ENCODE measurements at places on chromosomes 1 and 21. TPM values are rescaled to one million over a fixed set of nuclear protein-coding genes. Genes with fewer than 3 reads are reported as not detected.

DNA sequence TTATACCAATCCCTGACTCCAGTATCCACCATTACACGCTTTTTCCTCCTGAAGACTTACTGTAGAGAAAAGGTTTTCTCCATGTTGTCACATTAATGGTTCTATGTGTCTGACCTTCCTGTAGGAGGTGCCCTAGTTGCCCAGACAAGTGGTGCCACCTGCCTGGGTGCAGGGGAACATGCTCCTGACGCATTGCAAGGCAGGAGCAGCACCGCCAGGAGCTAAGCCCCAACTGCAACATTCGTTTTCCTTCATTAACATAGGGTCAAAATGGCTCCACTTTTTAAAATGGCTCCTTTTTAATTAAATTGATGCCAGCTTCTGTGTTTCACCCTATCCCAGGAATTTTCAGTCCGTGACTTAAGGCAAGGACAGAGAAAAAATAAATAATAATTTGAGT, 220.1 kb upstream of the SAMSN1 start:
- DNase-seq = no peak
- no peak overlapping the region for H3K27ac ChIP-seq
- no peaks in the 10 kb centered on the region for H3K36me3 ChIP-seq
- H3K4me1 ChIP-seq = no peaks in the 10 kb centered on the region
- no peak overlapping the region for H3K4me3 ChIP-seq
- no peaks in the 10 kb centered on the region for H3K27me3 ChIP-seq

The UMODL1 gene
- total RNA-seq = not detected

DNA sequence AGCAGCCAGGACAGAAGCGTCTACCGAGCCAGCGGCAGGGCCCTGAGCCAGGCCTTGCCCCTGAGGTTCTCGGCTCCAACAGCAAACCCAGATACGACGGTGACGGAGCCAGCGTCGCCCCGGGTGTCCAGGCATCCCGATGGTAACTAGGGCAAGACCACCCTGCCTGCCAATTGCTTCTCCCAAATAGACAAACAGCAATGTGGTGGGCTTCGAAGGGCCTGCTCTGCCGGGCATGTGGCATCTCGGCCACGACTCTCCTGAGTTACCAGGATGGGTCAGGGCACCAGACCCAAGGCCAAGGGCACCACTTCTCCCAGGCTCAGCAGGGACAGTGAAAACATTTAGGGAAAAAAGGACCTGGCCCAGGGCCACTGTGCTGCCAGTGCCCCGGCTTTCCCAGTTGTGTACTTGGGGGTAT, 3.2 kb upstream of the ACTRT2 start:
- no peak overlapping the region for H3K4me3 ChIP-seq
- H3K27me3 ChIP-seq = no peaks in the 10 kb centered on the region
- DNase-seq = no peak
- no peaks in the 10 kb centered on the region for H3K4me1 ChIP-seq
- H3K27ac ChIP-seq = no peak overlapping the region

- no peaks in the 10 kb centered on the region for H3K36me3 ChIP-seq
- H3K4me1 ChIP-seq = peaks cover 33% of the 10 kb centered on the region
Measured at GRCh38 chr1:33577663-33578062, 105.2 kb downstream of the ZSCAN20 start.

- H3K36me3 ChIP-seq = no peaks in the 10 kb centered on the region
- peaks cover 15% of the 10 kb centered on the region for H3K27me3 ChIP-seq
- H3K4me3 ChIP-seq = peak overlapping the region; percentile 64
- H3K27ac ChIP-seq = no peak overlapping the region
Measured at GRCh38 chr1:156860113-156860627, 495 bp upstream of the NTRK1 start.

- no peak for DNase-seq
- H3K4me1 ChIP-seq = no peaks in the 10 kb centered on the region
- H3K27me3 ChIP-seq = no peaks in the 10 kb centered on the region
- H3K4me3 ChIP-seq = no peak overlapping the region
- no peaks in the 10 kb centered on the region for H3K36me3 ChIP-seq
Measured at GRCh38 chr1:78227705-78228635, 182.2 kb downstream of the GIPC2 start.

GRCh38 chr21:43689556-43690337, 29.2 kb upstream of the PDXK start:
- H3K27ac ChIP-seq = no peak overlapping the region
- no peak overlapping the region for H3K4me3 ChIP-seq
- no peaks in the 10 kb centered on the region for H3K27me3 ChIP-seq
- no peak for DNase-seq
- peaks cover 62% of the 10 kb centered on the region for H3K36me3 ChIP-seq
- no peaks in the 10 kb centered on the region for H3K4me1 ChIP-seq

DNA sequence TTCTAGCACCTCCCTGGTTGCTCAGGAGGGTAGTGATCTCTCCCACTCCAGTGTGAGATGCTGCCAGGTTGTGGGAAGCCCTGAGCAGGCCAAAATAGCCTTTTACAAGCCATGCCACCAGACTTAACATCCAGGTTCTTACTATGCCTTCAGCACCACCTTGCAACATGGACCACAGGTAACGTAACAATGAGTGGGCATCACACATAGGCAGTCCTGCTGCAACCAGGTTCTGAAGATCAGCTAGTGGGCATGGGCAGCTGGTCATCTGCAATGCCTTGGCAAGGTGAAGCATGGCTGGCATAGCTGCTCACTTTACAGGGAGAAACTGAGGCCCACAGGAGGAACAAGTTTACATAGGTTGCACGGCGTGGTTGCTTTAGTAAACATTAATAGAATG, 40.7 kb downstream of the DHCR24 start:
- H3K27me3 ChIP-seq = no peaks in the 10 kb centered on the region
- no peak for DNase-seq
- H3K4me1 ChIP-seq = no peaks in the 10 kb centered on the region

Measured in thoracic aorta (tissue), 2 donors.